ENCODE measurements at places on chromosomes 1 and 21. TPM values are rescaled to one million over a fixed set of nuclear protein-coding genes. Genes with fewer than 3 reads are reported as not detected.

HLX gene
- total RNA-seq: 16.3 TPM

- DNase-seq: no peak
These were observed 7.9 kb downstream of the RPL11 start for GRCh38 chr1:23699280-23700179.

- DNase-seq: no peak
These were observed 65.2 kb upstream of the TINAGL1 start for GRCh38 chr1:31510853-31511789.

DNA sequence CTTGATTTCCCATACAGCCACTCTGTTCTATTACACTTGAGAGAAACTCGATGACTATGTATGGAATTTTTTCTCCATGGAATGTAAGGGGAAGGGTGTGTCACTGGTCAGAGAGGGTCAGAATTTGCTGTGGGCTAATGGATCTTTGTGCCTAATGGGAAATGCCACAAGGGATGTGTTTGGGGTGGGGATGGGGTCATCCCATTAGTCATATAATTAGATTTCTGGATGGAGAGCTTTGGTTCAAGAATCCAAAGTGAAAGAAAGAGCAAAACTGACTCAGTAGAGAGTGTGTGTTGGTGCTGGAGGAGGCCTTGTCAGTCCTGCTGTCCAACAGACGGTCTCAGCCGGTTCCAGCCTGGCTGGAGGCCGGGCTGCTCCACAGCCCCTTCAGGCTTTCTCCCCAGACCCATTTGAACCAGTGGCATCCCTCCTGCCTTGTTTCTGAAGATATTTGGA lies 86.4 kb downstream of the LAMC2 start:
- no peak for DNase-seq

CELA3B gene
- 0.26 TPM for total RNA-seq

DNA sequence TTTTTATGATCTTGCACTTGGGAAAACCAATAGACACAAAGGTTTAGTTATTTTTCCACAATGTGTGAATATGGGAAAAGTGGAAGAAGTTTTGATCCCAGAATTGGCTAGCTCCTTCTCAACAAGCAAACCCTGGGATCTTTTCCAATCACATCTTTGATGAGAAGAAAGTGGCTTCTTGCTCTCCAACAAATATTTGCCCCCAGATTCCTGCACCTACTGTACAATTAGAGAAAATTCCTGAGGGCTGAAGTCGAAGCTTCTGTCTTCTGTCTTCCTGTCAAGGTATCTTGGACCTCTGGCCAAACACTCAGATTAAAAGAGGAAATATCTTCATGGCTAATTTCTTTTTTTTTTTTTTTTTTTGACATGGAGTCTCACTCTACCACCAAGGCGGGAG lies 113.1 kb upstream of the SLC45A1 start:
- DNase-seq: no peak

DNA sequence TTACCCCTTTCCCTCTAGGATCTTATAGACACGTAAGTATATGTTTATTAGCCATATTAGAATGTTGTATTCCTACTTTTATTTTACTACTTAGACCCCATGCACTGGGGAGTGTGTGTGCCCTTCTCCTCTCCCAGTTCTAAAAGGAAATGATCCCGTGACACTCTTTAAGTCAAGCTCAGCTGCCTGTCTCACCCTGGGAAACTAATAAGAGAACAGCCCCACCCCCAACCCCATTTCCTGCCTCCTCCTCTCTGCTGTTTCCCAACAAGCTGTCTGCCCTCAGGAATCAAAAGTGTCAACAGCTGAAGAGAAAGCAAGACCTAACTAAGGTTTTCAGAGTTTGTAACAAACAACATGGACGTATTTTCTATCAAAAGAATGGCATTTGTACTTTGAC lies 92.6 kb upstream of the VAV3 start:
- no peak for DNase-seq
